ENCODE measurements at places on chromosomes 11 and 22. TPM values are rescaled to one million over a fixed set of nuclear protein-coding genes. Genes with fewer than 3 reads are reported as not detected.

DNA sequence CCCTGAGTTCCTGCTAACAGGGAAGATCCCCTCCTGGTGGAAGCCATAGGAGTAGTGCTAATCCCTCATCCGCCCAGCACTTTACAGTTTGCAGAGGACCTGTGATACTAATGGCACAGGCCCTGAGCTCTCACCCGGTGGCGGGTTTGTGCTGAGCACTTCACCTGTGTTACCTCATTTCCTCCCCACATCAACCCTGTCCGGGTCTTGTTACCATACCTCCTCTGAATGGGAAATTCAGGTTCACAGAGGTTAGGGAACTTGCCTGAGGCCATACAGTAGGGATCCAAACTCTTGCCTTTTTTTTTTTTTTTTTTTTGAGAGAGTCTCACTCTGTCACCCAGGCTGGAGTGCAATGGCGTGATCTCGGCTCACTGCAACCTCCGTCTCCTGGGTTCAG lies 25.2 kb downstream of the CAPN1 start:
- no peak overlapping the region for H3K4me3 ChIP-seq
- no peak overlapping the region for H3K27ac ChIP-seq
- no peak for DNase-seq
- H3K36me3 ChIP-seq, result peaks cover 28% of the 10 kb centered on the region

Gene OR51B2
- not detected for total RNA-seq

GRCh38 chr11:849104-849824 lies 6.6 kb downstream of the TSPAN4 start:
- H3K4me3 ChIP-seq, result no peak overlapping the region
- peaks cover 8% of the 10 kb centered on the region for H3K27me3 ChIP-seq
- DNase-seq, result no peak
- peaks cover 17% of the 10 kb centered on the region for H3K4me1 ChIP-seq
- no peaks in the 10 kb centered on the region for H3K36me3 ChIP-seq
- H3K27ac ChIP-seq, result no peak overlapping the region

Gene SYT13
- not detected for total RNA-seq

Gene MFRP
- not detected for total RNA-seq

Gene ZNF215
- total RNA-seq, result 0.73 TPM

DNA sequence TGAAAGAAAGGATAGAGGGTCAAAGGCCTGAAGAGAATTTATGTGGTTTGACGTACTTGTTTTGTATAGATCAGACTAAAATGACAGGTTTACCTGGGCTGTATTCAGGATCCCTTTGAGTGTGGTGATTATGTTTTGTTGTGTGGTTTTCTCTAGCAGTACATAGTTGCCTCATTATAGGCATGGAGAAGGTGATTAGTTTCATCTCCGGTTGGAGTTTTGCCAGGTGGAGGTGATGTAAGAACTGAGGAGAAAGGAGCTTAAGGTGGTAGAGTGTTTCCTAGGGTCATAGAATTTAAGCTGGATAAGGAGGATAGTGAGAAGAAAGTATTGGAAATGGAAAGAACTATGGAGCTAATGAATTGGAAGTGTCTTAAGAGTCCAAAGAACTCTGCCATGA lies 229.0 kb downstream of the TMEM135 start:
- no peaks in the 10 kb centered on the region for H3K27me3 ChIP-seq
- H3K27ac ChIP-seq, result no peak overlapping the region
- no peak overlapping the region for H3K4me3 ChIP-seq
- H3K36me3 ChIP-seq, result no peaks in the 10 kb centered on the region
- DNase-seq, result no peak

Gene GATD1
- 53.0 TPM for total RNA-seq

DNA sequence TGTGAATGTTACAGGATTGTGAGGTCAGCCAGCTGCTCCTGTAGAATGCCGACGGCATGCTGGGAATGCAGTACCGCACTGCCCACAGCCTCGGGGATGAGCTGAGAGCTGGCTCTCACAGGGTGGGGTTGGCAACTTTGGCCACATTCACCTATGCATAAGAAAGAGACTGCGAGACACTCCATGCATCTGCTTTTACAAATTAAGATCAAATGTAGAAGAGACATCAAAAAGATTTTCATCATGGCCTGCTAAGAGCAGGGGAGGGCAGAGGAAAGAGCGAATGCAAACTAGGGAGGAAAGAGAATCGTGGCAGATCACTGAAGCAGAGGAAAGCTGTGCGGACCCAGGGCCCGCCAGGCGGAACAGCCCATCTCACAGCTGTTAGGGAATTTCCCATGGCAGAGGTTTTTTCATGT lies 49.8 kb upstream of the SPATA19 start:
- no peak overlapping the region for H3K4me3 ChIP-seq
- H3K36me3 ChIP-seq, result no peaks in the 10 kb centered on the region
- no peak for DNase-seq
- no peaks in the 10 kb centered on the region for H3K4me1 ChIP-seq

- H3K27me3 ChIP-seq, result no peaks in the 10 kb centered on the region
- no peaks in the 10 kb centered on the region for H3K36me3 ChIP-seq
- DNase-seq, result peak; percentile 24
These were observed 16.9 kb upstream of the SPTY2D1 start for GRCh38 chr11:18650859-18651557.

DNA sequence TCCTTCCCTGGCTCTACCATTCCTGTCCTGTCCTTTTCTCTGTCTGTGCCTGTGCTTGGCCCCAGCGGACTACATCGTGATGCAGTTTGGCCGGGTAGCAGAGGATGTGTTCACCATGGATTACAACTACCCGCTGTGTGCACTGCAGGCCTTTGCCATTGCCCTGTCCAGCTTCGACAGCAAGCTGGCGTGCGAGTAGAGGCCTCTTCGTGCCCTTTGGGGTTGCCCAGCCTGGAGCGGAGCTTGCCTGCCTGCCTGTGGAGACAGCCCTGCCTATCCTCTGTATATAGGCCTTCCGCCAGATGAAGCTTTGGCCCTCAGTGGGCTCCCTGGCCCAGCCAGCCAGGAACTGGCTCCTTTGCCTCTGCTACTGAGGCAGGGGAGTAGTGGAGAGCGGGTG lies 20.4 kb downstream of the TUB start:
- H3K36me3 ChIP-seq, result no peaks in the 10 kb centered on the region
- no peak overlapping the region for H3K27ac ChIP-seq
- no peaks in the 10 kb centered on the region for H3K27me3 ChIP-seq
- no peak overlapping the region for H3K4me3 ChIP-seq
- DNase-seq, result no peak
- no peaks in the 10 kb centered on the region for H3K4me1 ChIP-seq

Gene OR52I2
- not detected for total RNA-seq

DNA sequence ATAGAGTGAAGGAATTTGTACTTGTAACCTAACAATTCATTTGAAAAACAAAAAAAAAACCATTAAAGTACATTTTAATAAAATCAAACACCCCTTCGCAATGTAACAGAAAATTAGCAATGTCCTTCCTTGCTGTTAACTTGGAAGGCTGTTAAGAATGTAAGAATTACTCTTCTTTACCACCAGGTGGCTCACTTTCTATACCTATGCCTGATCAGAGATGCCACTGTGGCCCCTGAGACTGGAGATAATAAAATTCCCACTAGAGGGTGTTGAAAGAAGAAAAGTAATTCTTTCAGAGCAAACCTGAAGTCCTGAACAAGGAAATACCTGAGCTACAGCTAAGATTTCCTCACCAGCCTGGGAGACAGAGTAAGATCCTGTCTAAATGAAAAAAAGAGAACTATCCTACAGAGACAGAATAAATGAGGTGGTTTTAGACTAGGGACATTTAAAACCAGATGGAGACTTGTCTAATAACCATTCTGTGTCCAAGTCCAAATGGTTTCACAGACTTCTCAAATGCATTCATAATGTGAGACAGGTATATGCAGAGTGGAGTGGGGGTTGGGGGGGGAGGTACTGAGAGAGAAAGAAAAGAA lies 1089.3 kb downstream of the FAM181B start:
- no peaks in the 10 kb centered on the region for H3K36me3 ChIP-seq
- H3K27ac ChIP-seq, result no peak overlapping the region
- no peaks in the 10 kb centered on the region for H3K4me1 ChIP-seq
- no peak overlapping the region for H3K4me3 ChIP-seq
- DNase-seq, result no peak

- H3K4me1 ChIP-seq, result peaks cover 6% of the 10 kb centered on the region
- H3K4me3 ChIP-seq, result no peak overlapping the region
- H3K27me3 ChIP-seq, result no peaks in the 10 kb centered on the region
- H3K27ac ChIP-seq, result no peak overlapping the region
- DNase-seq, result no peak
These were observed 67.4 kb downstream of the BRD1 start for GRCh38 chr22:49760280-49760629.

Gene OR51B5
- not detected for total RNA-seq

DNA sequence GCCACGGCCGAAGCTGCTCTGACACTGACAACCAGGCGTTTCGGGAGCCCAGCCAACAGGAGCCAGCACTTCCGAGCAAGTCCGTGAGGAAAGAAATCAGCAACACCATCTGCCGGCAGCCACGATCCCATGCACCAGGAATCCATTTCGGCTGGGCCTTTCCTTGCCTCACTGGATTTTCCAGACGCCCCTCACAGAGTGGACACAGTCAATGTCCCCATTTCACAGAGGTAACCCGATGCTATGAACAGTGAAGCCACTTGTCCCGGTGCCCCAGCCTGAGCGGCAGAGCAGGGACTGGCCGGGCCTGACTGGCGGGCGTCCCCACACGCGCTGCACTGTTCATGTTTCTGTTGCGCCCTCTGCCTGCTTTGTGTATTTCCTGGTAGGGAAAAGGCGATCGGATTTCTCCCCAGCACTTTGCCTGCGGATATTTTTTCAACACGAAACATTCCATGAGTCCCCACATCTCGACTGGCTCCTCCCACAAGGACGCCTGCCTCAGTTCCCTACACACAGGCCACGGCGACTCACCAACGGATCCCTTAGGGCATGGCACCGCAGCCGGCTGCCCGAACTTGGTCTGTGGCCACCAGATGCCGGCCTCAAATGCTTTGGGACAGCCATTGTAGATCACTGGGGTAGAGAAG lies 55.3 kb downstream of the TRMU start:
- DNase-seq, result no peak
- peaks cover 7% of the 10 kb centered on the region for H3K4me1 ChIP-seq
